ENCODE measurements at places on chromosomes 2 and 18. TPM values are rescaled to one million over a fixed set of nuclear protein-coding genes. Genes with fewer than 3 reads are reported as not detected.

HNRNPA3 gene
- total RNA-seq, result 253 TPM

- no peaks in the 10 kb centered on the region for H3K36me3 ChIP-seq
- no peaks in the 10 kb centered on the region for H3K4me1 ChIP-seq
- H3K27me3 ChIP-seq, result peaks cover under 1% of the 10 kb centered on the region
- H3K27ac ChIP-seq, result no peak overlapping the region
- H3K4me3 ChIP-seq, result no peak overlapping the region
Observed at GRCh38 chr18:33432857-33433256, 7.7 kb downstream of the CCDC178 start.

DNA sequence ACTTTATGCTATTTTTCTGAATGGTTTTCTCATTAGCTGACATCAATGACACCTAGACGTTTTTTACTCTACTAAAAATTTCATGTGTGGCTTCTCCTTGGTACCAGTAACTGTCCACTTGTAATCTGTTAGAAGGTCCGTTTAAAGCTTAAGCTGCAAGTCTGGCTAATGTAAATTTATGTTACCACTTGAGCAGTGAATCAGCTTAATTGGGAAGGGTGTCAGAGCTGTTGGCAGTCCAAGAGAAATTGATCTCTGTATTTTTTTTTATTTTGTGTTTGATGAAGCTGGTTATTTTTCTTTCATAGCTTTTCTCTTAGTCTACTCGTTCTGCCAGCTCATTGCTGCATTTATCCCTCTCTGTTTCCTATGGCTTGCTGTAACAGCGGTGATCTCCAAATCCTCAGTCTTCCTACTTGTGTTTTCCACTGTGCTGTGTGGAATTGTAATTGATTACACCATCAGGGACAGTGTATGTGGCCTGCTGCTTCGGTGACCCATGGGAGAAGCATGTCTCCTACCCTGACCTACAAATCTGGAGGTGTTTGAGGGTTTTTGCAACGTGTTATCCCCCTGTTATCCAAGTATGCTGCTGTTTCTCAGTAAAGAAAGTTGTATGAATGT is 724.2 kb upstream of the REG3G start:
- H3K4me1 ChIP-seq, result no peaks in the 10 kb centered on the region
- no peak overlapping the region for H3K4me3 ChIP-seq
- no peak overlapping the region for H3K27ac ChIP-seq
- H3K27me3 ChIP-seq, result no peaks in the 10 kb centered on the region

GRCh38 chr2:46390036-46390435 is 89.3 kb upstream of the TMEM247 start:
- H3K27me3 ChIP-seq, result no peaks in the 10 kb centered on the region
- H3K4me3 ChIP-seq, result no peak overlapping the region
- no peaks in the 10 kb centered on the region for H3K36me3 ChIP-seq
- DNase-seq, result no peak

DNA sequence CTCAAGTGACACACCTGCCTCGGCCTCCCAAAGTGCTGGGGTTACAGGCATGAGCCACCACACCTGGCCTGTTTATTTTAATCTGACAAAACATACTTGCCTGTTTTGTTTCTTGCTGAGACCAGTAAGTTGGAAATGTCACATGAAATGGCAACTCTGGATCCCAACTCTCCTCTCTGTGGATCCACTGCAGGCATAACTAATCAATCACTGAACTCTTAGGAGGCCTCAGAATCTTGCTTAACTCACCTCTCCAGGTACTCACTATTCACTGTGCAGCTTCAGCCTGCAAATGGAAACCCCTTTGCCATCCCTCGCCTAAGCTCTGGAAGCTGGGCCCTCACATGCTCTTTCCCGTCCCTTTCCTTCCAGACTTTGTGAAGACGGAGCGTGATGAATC is 56.4 kb upstream of the ATG16L1 start:
- no peaks in the 10 kb centered on the region for H3K27me3 ChIP-seq
- DNase-seq, result no peak
- no peak overlapping the region for H3K27ac ChIP-seq
- H3K4me3 ChIP-seq, result no peak overlapping the region
- H3K4me1 ChIP-seq, result no peaks in the 10 kb centered on the region

Data from activated naive CD8-positive, alpha-beta T cell treated with anti-CD3 and anti-CD28 coated beads for 36 hours (primary cell).